ENCODE measurements at places on chromosomes 5 and 9.

GRCh38 chr9:112793213-112793810 is 42.8 kb downstream of the SNX30 start:
- DNase-seq: no peak

- DNase-seq: no peak
Observed at GRCh38 chr9:133458643-133459312, 1.0 kb upstream of the CACFD1 start.

- DNase-seq: no peak
Observed at GRCh38 chr5:119828541-119828940, 199.2 kb downstream of the FAM170A start.

DNA sequence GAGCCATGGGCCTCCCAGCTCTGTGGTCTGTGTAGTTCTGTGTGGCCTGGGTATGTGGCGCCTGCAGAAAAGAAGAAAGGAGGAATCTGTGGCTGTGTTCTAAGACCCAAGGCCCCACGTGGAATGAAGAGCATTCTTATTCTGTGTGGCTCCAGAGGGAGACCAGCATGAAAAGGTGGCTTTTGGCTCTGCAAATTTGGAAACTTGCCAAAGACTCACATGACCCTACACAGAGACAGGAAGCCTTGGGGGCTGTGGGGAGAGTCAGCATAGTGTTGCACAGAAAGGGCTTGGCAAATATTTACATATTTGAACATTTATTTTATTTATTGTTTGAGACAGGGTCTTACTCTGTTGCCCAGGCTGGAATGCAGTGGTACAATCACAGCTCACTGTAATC is 193.3 kb downstream of the TMEM38B start:
- peak; percentile 20 for DNase-seq

DNA sequence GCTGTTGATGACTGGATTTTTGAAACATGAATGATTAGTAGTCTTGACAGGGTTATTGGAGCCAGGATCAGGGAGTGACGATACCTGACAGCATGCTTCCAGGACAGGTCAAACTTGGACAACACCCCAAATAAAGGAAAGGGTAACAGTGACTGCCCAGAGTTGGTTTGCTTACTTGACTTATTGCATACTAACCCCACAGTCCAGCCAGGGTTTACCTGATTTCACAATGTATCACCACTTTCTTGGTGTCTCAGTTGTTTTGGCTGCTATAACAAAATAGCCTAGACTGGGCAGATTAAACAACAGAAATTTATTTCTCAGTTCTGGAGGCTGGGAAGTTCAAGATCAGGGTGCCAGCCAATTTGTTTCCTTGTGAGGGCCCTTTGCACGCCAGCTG is 301.0 kb upstream of the VLDLR start:
- DNase-seq: no peak

- no peak for DNase-seq
Observed at GRCh38 chr9:136748201-136748600, at the start of gene LCN6. TSS of gene LCN6 (minus strand) at chr9:136748525. CDS start at chr9:136748483, 42 bp downstream.

GRCh38 chr5:174098694-174099093 is 53.2 kb downstream of the NSG2 start:
- no peak for DNase-seq

DNA sequence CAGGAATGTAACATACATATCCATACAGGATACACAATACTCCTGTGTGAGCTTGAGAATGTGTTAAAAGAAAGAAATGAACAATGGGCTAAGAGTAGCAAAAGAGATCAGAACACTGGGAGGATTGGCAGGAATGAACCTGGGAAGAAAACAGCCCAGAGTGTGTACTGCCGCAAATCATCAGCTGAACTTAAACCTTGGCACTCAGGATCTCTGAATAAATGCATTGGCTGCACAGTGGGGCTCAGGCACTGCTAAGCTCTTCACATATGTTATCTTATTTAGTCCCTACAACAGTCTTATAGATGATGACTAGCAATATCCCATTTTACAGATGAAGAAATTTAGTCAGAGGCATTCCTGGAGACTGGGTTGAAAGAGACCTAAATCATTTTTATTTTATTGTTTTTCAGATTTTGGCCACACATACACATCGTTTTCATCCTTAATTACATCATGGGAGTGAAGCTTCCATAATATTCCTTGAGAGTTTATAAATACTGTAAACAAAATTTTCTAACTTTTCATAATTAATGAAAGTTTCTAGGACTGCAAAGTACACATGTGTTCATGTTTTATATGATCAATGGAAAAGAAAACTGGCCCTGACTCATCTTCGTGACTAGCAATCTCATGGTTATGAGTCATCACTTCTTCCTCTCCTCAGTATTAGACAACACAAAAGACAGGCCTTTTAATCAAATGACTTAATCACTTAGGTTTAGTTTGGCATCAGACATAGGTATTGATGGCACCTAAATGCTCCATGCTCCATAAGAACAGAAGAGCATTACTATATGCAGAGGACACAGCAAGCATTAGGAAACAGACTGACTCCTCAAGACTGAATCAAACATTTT is 59.2 kb downstream of the CDH18 start:
- DNase-seq: no peak

DNA sequence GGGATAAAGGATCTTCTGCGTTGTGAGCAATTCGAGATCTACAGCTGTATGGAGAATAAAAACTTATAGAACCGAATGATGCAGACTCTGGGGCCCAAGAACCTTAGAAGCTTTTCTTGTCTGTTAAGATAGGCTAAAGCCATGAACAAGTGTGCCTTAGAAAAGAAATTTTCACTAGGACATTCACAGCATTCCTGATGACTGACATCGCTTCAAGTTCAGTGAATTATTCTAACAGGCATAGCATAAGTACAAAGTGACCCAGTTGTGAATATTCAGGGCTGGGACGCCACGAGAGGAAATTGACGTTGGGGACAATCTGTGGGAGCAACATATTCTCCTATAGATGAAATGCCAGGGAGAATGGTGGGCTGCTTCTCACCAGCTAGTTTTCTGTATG is 32.0 kb upstream of the PANK3 start:
- DNase-seq: no peak

- no peak for DNase-seq
Observed at GRCh38 chr9:127884427-127884911, 7.0 kb upstream of the AK1 start.

DNA sequence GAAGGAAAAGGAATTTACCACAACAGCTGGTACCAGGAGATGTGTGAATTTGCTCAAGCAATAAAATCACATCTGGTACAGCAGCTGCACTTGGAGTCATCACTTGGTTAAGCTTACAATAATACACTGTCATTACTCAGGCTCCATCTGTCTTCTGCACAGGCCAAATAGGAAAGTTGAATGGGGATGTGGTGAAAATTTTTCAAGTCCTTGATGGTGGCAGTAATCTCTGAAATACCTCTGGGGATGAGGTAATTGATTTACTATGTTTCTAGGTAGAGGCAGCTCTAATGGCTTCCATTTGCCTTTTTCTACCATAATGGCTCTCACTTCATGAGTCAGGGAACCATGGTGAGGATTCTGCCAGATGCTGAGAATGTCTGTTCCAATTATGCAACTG is 206.8 kb upstream of the ATP10B start:
- DNase-seq: no peak

- DNase-seq: no peak
Observed at GRCh38 chr5:96252596-96252995, 180.5 kb downstream of the PCSK1 start.

DNA sequence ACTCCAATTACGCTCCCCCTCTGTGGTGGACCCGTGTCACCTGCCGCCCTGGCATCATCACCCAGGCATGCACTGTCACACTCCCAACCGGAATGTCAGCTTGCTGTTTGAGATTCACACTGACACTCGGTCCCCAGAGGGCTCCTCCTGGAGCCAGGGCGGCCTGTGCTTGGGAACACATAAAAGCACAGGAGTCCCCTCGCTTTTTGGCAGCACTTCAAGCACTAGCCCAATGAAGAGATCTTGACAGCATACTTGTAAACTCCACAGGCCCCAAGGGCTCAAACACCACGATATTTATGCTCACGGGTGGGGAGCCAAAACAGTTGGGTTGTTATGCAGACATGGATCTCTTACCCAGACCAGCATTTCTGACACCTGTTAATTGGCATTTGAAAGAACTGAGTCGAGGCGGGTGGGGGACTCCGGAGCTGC is 90.8 kb upstream of the EGFLAM start:
- DNase-seq: no peak

DNA sequence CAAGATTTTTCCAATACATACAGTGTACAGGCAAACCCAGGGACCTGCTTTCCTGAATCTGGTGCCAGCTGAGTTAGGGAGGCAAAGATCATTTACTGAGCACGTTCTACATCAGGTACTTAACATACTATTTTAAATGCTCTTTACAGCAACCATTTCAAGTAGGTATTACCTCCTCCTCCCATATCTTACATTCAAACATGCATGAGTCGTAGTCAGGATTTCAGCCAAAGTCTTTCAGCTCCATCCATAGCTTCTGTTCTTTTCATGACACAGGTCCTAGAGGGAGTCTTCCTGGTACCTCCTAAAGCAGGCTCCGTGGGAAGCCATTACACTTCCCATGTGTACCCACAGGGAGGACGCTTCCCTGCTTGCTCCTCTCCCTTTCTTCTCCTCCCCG is 11.7 kb downstream of the KCNV2 start:
- DNase-seq: no peak

DNA sequence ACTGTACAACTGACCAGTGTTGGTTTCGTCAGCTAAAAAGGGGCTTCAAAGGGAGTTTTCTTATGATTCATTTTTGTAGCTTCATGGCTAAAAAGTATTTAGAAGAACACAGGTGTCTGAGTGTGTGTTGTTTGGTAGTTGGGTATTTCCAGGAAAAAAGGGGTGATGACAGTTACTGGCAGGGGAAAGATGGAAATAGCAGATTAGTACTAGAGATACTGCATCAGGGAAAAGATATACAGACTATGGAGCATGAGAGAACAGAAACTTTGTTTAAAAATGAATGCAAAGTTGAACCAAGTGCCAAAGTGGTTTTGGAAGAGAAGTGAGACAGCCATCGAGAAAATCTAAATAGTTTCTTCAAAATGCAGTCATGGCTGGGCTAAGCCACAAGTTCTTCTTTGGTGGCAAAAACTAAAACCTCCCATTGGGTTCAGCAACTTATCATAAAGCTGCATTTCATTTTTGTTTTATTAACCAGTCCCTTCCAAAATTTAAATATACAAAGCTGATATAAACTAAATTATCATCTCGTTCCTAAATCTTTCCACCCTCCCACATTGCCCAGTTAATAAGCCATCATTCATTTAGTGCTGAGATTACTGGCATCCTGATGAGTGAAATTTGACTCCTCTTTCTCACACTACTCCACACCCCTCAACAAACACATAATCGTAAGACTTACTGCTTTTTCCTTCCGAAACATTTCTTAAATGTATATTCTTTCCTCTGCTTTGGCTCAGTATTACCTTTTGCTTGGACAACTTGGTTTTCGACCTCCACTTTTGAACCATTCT is 33.5 kb downstream of the ELL2 start:
- DNase-seq: no peak

GRCh38 chr9:33446240-33446945 is 1.0 kb downstream of the AQP3 start:
- no peak for DNase-seq

DNA sequence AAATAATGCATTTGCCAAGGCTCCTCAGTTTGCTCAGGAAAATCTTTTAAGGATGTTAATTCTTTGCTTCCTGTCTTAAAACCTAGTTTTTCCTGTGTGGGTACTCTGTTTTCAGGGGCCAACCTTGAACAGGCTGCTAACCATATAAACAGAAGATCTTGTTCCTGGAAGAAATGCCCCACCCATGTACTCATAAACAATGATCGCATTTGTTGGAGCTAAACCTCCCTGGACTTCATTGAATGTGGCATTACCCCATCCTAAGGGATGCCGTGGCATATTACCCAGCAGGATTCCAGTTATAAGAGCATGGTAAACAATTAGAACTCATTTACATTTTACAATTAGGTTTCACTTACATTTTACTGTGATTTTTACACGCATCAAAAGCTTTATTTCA is 436.0 kb downstream of the ZNF608 start:
- DNase-seq: no peak

GRCh38 chr9:131677444-131678180 is 62.3 kb downstream of the RAPGEF1 start:
- DNase-seq: no peak

- DNase-seq: no peak
Observed at GRCh38 chr9:34125681-34126206, 754 bp downstream of the DCAF12 start.

GRCh38 chr9:77020413-77021290 is 1.2 kb downstream of the FOXB2 start:
- peak; percentile 25 for DNase-seq

GRCh38 chr9:2241461-2241835 is 226.3 kb downstream of the SMARCA2 start:
- no peak for DNase-seq

GRCh38 chr9:103615994-103616393 is 478.1 kb upstream of the SMC2 start:
- DNase-seq: no peak

DNA sequence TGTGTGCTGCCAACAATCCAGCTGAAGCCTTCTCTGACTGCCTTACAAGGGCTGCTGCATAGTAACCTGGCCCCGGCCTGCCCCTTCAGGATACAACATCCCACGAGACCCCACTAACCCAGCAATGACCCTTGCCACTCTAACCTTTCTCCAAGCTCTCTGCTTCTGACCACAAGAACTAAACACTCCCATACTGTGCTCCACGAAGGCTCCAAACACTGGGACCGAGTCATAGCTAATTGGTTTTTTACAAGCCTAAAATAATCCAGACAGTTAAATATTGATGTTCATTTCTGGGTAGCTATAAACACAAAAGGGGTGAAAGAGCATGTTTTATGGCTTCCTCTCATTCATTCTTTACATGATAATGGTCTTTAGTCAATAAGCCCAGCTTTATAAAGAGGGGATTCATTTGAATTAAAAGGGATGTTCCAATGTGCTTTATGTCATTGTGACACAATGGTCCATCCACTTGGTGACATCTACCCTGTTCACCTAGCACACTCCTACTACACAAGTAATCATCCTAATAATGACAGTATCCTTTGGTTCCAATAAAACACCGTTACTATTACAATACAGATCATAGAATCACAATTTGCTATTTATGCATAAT is 16.2 kb upstream of the TLE4 start:
- no peak for DNase-seq

- DNase-seq: no peak
Observed at GRCh38 chr9:122134822-122135528, 24.6 kb downstream of the NDUFA8 start.
